Left forelimb (tissue), 1 donor: ENCODE measurements at places on chromosomes 5 and 9.

- no peak for DNase-seq
Measured at GRCh38 chr5:129902816-129903215, 1.4 kb upstream of the CHSY3 start.

GRCh38 chr9:134624621-134625181, 16.9 kb upstream of the COL5A1 start:
- peak; percentile 34 for DNase-seq

- DNase-seq: no peak
Measured at GRCh38 chr5:43288269-43288831, 24.9 kb downstream of the HMGCS1 start.

DNA sequence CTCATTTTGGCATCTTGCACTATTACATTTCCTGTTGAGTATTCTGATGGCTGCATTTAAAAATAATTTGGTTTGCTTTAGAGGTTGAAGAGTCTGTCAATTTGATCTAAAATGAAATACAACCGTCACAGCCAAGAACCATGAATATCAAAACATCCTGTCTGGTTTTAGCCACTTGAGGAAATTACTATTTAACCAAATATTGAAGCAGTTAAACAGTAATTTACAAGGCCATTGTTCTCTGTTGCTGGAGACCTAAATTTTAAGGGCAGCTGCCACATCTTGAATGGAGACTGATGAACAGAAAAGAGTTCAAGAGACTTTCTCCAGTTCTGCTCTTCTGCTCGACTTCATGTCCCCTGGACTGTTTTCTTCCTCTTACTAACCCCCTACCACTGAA, 549.4 kb downstream of the LRRC70 start:
- DNase-seq: no peak

GRCh38 chr5:147169399-147169798, 65.4 kb upstream of the STK32A start:
- DNase-seq: no peak

DNA sequence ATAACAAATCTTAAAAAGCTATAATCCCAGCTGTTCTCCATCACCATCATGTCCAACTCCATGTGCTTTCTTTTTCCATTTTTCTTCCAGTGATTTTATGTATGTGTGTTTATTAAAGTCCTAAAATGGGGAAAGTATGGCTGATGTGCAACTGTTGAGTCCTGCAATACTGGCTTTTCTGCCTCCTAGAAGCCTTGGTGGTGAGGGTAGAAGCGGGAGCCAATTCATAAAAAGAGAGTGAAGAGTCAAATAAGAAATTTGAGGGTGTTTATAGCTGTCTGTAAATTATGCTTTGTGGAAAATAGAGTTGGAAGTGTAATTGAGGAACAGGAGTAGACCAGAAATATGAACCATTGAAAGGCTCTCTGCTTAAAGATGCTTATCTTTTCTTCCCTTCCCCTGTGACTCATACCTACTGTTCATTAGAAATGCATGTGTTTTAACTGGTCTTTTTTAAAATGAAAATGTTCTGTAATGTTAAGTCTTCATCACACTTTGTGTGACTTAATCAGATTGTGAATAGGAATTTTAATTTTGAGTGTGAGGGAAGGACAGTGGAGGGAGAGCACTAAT, 80.1 kb downstream of the ZCCHC7 start:
- DNase-seq: no peak

DNA sequence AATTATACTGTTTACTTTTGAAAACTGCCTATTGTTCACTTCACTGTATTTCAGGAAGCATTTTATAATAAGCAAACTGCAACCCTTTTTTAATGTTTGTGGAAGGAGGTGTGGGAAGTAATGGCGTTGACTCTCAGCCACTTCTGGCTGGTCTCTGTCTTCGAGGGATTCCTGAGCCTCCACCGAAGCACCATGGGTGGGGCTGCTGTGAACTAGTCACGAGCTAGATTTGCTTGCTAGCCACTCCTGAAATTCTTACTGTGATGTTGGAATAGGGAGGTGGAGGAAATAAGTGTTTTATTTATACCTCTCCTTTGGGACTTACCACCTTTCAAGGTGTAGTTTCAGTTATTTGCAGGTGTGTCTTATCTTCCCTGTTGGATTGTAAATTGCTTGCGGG, 26.8 kb downstream of the PIP5K1B start:
- no peak for DNase-seq

GRCh38 chr5:92332039-92332438, 948.9 kb upstream of the ARRDC3 start:
- no peak for DNase-seq

- no peak for DNase-seq
Measured at GRCh38 chr9:108087781-108088180, 598.2 kb upstream of the KLF4 start.

DNA sequence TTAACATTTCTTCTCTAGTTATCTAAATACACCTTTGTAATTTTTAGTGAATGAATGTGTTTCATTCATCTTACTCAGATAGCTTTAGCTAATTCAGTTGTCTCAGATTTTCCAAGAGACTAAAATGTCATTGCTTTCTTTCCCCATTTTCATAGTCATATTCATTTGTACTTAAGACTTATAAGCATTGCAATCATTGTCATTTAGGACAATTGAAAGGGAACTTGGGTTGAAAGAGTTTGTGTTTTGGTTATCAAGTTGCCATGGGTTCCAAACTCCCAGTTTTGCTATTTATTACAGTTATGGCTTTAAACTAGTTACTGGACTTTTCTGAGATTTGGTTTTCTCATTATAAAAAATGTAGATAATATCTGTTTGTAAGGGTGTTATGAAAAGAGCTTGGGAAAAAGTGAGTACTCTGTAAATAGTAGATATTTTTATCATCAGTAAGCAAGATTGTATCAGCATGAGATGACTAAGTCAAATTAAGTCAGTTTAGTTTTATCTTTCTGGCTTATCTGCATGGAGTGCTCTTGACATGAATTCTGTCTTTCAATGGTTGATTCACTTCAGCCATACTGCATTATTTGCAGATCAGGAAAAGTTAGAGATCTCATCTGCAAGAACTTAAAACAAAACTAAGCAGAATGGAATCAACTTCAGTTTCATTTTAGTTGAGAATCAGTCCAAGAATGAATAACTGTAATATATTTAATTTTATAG, 107.5 kb downstream of the PBX3 start:
- DNase-seq: no peak

GRCh38 chr9:114456929-114457328, 48.3 kb downstream of the WHRN start:
- no peak for DNase-seq

GRCh38 chr5:90962481-90962880, 403.9 kb downstream of the ADGRV1 start:
- DNase-seq: no peak

- no peak for DNase-seq
Measured at GRCh38 chr9:97969014-97969413, 14.1 kb upstream of the ANP32B start.

- DNase-seq: no peak
Measured at GRCh38 chr9:119435076-119435475, 65.8 kb upstream of the BRINP1 start.

DNA sequence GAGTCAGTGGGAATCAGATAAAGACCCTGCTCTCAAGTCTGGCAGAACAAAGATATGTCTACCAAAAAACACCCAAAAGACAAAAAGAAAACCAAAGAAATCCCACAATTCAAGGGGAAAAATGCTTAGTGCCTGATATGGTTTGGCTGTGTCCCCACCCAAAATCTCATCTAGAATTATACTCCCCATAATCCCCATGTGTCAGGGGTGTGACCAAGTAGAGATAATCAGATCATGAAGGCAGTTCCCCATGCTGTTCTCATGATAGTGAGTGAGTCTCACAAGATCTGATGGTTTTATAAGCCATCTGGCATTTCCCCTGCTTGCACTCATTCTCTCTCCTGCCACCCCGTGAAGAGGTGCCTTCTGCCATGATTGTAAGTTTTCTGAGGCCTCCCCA, 13.4 kb downstream of the FBXO10 start:
- DNase-seq: no peak

- peak; percentile 74 for DNase-seq
Measured at GRCh38 chr9:36023260-36024048, 13.3 kb upstream of the RECK start.

GRCh38 chr9:111961575-111961974, 65.0 kb downstream of the UGCG start:
- DNase-seq: no peak

GRCh38 chr5:177973066-177973635, 22.9 kb downstream of the PROP1 start:
- peak; percentile 22 for DNase-seq

GRCh38 chr9:36928670-36929349, 105.3 kb downstream of the PAX5 start:
- DNase-seq: no peak

- no peak for DNase-seq
Measured at GRCh38 chr9:90903766-90904424, 102.3 kb downstream of the SYK start.

DNA sequence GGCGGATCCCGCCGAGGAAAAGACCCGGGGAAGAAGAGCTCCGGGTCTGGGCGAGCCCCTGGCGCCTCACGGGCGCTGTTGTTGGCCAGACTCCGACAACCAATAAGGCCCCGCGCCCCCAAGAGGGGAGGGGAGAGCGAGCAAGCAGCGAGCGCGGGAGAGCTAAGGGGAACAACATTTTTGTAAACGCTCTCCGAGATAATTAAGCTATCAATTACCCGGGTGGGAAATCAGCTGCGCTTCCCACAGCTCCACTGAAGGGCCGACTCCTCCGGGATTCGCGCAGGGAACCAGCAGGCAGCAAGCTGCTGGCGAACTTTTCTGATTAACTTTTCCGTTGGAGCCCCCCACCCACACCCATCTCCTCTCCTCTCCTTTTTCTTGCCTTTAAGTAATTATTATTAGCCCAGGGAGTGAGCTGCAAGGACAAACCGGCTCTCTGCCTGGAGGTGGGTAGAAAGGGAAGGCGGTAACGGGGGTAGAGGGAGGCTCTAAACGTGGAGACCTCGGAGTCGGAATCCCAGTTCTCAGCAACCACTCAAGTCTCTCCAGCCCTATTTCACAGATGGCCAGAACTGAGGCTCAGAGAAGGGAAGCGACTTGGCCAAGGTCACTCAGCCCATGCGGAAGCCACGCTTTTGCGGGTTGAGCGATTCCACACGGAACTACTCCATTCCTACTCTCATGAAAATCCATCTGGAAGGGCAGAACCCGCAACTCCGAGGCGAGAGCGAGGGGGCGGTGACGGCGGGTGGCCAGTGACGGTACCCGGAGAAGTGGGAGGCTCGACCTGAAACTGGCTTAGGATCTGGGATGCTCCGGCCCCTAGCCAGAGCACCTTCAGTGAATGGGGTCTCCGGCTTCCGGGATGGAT, 1.3 kb downstream of the ASTN2 start:
- DNase-seq: no peak

DNA sequence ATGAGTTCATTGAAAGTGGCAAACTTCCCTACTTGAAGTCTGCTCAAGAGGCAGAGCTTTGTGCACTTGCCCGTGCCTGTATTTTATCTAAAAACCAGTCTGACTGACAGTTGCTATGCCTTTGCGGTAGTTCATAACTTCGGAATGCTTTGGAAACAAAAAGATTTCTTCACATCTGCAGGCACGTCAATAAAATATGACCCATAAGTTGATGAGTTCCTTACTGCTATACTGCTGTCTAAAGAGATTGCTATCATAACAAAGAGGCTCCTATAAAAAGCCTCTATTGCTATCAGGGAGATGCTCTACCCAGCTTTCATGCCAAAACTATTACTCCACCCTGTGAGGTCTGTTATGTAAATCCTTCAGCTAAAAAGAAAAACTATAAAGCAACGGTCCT, 25.4 kb upstream of the RNF20 start:
- no peak for DNase-seq
